ENCODE measurements at places on chromosomes 1 and 21.
A peak's percentile ranks its signal among the peaks of the same experiment; 100 is the strongest.

DNA sequence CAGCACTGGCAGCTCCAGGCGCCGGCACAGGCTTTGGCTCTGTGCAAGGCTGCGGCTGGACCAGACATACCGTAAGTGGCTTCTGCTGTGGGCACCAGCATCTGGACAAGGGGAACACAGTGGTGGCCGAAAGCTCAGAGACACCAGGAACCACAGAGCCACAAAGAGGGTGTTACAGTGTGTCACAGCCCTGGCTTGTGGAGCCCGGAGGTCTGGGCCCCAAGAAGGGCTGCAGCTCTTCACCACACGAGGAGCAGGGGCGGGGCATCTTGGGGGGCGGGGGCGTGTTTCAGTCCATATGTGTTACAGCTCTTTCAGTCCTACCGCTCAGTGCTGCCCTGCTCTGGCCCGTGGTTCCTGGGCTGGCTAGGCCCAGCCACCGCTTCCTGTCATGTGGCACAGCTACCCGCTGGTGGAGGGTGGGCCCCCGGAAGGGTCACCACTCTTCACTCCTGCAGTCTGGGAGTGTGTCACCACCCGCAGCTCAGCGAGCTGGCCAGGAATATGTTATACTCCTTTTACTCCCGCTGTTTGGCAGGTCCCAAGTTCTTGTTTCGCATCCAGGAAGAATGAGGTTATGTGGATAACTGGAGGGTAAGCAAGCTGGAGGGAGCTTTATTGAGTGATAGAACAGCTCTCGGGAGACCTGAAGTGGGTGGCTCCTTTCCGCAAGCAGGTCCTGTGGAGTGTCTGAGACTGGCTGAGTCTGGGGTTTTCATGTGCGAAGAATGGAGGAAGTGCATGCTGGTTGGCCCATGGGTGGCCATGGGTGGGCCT is 3.3 kb upstream of the LSM10 start:
- DNase-seq, result peak; percentile 92

DNA sequence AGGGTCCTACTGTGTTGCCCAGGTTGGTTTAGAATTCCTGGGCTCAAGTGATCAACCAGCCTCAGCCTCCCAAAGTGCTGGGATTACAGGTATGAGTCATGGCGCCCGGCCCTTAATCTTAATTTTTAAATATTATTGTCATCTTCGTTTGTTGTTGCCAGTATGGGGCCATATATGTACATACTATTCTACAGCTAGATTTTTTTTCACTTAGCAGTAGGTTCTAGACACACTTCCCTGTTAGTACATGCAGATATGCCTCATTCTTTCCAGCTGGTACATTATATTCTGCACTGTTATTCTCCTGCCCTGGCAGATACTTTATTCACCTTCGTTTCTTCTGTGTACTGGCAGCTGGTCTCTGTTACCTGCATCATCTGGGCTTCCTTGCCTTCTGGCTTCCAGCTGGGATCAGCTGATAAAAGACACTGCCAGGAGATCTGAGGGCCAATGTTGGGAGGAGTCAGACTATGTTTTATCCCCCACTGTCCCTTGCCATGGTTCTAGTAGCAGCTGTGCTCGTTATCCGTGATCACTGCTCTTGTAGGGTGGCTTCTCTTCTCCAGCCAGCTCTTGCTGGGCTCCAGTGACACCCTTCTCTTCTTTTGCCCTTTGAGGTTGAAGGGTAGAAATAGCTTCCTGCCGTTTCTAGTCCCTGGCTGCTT is 24.7 kb downstream of the ST3GAL3 start:
- no peak for DNase-seq

DNA sequence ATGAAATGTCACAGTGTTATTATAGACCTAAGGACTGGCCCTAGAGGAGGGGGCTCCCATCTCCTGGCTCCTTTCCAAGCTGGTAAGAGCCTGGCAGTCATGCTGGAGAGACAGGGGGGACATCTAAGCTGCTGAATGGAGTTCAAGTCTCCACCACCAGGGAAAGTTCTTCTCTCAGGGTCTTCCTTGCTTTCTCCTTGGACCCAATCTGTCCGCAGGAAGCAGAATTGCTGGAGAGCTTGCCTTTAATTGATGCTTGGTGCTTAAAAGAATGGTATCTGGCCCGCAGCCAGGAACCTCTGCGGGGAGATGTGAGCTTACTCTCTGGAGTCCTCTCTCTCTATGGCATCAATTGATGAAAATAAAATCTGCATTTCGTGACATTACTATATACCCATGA is 25.1 kb downstream of the IRF2BP2 start:
- DNase-seq, result no peak

DNA sequence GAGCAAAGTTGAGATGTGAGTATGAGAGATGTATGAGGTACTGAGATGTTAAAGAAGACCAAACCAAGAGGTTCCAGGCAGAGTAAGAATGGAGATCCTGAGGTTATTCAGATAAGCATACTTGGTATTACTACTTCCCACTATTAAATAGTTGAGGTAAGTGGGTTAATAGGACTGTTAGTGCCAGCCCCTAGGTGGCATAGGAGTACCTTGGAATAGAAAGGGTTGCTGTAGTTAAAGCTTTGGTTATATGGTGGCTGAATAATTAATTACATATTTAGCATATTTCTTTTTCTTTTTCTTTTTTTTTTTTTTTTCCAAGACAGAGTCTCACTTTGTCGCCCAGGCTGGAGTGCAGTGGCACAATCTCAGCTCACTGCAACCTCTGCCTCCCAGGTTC is 397.9 kb upstream of the TMPRSS15 start:
- DNase-seq, result no peak

GRCh38 chr1:7136166-7136953 is 351.1 kb downstream of the CAMTA1 start:
- no peak for DNase-seq

- DNase-seq, result no peak
These were observed 1911.8 kb downstream of the MRPL39 start for GRCh38 chr21:23695443-23695842.

DNA sequence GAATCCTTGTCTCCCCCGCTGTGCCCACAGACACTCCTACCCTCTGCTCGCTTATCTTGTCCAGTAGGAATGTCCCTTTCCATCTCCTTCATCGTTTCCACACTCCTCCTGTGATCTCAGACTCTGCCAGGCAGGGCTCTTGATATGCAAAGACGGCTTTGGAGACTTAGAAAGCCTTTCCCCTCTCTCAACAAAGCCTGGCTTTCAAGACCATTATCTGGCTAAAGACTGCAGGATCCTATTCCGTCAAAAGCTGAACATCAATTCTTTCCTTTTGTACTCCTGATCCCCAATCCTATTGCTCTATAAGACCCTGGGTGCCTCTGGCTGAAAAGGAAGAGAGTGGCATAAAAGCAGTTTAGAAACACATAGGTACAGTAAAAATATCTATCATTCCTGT is 63.9 kb downstream of the SDC3 start:
- DNase-seq, result no peak

- DNase-seq, result no peak
These were observed 147.0 kb upstream of the FMN2 start for GRCh38 chr1:239944666-239945065.

- no peak for DNase-seq
These were observed 18.6 kb downstream of the IFNGR2 start for GRCh38 chr21:33421713-33422393.

- DNase-seq, result no peak
These were observed 390.5 kb downstream of the DISC1 start for GRCh38 chr1:232017057-232017456.

GRCh38 chr21:33313183-33313582 is 11.6 kb upstream of the IFNAR1 start:
- DNase-seq, result no peak

GRCh38 chr1:114114185-114115094 is 39.2 kb downstream of the SYT6 start:
- no peak for DNase-seq

DNA sequence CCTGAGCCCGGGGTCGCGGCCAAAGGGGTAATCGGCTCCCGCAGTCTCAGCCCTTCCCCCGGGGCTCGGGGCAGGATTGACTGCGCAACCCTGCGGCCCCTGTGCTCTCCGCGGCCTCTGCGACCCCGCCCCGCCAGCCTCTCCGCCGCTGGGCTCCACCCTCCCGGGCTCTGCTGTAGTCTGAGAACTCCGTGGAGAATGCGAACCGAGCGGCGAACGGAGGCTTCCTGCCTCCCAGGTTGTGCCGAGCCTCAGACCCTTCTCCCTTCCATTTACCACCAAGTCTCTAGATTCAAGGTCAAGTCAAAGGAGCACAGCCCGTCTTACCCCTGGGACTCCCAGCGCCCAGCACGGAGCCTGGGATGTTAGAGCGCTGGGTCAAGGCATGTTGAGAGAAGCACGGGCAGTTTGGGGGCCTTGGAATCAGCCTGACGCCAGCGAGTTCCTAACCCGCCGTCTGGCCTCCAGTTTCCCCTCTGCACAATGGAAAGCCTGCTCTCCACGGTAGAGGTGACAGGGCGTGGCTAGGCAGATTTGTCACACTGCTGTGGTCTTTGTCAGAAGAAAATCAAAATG is 3.0 kb downstream of the ATP2B4 start:
- peak; percentile 87 for DNase-seq

DNA sequence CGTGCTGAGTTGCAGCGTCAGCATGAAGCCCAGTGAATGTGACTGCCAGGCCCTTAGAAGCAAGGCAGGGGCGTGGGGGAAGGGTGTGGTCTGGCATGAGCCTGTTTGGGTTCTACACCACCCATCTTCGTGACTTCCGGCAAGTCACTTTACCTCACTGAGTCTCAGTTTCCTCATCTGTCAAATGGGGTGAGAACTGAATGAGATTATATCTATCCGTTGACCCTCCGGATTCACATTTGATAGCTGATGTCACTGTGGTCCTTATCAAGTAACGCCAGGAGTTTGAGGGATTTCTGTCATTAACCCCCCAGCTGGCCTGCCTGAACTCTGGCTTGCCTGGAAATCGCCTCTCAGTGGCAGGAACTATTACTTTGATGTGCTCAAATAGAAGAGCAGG is 15.6 kb downstream of the MRPL37 start:
- no peak for DNase-seq

GRCh38 chr21:26224366-26224765 is 53.8 kb upstream of the APP start:
- DNase-seq, result no peak

DNA sequence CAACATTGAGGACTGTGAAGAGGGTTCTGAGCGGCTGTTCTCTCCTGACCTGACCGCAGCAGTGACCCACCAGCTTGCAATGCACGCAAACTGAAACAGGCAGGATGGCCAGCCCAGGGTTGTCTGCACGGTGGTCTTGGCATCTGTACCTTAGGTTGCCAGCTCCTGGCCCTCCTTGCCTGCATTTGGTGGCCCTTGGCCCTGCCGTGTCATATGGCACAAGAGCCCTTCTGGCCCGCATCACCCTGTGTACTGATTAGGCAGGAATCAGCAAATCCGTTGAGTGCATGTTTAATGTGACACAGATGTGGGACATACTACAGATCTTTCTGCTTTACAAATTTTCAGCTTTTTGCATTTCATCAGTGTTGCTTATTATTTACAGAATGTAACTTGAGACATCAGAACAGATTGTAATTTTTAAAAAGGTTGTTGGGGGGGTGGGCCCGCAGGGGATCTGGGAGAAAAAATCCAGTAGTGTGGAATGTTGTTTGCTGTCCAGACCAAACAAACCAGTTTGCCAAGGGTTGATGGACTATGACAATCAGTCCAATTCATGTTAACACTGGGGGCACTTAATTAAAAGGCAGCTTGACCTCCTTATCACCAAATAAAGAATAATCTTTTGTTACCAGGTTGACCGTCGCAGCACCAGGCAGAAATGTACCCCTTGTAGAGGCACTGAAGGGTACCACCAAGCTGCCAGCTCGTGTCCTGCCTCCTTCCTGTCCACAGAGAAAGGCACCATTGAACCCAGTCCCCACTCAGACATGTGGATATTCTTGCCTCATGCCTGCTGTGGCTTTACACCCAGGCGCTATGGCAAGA is 132.6 kb downstream of the DHRS3 start:
- DNase-seq, result peak; percentile 88

GRCh38 chr1:52588535-52588934 is 13.6 kb upstream of the GPX7 start:
- DNase-seq, result no peak

DNA sequence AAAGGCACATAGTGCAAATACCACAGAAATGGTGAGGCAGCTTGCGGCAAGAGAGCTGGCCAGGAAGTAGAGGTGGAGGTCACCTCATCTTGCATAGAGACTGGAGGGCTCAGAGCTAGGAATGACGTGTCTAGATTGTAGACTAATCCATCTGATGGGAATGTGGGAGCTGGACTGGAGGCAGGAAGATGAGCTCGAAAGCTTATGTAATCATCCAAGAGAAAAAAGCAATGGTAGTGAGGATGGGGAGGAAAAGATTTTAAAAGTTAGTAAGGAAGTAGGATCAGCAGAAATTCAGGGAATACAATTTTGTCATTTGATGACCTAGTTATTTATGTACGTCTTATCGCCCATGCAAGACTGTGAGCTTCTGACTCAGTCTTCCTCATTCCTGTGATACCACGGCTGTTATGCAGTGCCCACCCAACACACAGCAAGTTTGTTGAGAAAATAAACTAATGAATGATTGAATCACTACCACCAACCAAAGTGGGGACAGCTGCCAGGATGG is 123.9 kb downstream of the RRAGC start:
- DNase-seq, result no peak

DNA sequence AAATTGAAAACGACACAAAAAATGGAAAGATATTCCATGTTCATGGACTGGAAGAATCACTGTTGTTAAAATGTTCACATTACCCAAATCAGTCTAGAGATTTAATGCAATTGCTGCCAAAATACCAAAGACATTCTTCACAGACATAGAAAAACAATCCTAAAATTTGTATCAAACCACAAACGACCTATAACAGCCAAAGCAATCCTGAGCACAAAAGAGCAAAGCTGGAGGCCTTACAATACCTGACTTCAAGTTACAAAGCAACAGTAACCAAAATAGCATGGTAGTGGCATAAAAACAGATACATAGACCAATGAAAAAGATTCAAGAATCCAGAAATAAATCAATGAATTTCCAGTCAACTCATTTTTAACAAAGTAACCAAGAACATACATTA is 1077.3 kb downstream of the KCNT2 start:
- DNase-seq, result no peak

GRCh38 chr1:1309251-1310108 is 1.1 kb downstream of the PUSL1 start:
- DNase-seq, result no peak

DNA sequence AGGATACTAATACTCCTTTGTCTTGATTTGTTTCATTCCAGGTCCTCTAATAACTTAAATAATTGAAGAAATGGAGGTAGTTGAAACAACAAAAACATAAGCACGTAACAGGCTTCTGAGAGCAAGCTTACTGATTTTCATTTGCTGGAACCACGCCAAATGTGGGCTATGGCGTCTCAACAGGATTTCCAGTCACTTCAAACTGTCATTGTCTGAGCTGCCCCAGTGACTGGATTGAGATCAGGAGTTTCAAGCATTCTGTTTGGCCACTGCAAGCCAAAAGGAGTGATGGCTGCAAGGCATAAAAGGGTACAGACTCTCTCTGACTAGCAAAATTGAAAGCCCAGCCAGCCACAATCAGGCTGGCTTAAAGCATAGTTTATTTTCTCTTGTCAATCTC is 289.9 kb downstream of the DPYD start:
- DNase-seq, result peak; percentile 4

GRCh38 chr1:24694380-24694843 is 50.8 kb upstream of the CLIC4 start:
- no peak for DNase-seq

All from kidney (tissue), 22 donors.